ENCODE measurements at places on chromosomes 2 and 18.

DNA sequence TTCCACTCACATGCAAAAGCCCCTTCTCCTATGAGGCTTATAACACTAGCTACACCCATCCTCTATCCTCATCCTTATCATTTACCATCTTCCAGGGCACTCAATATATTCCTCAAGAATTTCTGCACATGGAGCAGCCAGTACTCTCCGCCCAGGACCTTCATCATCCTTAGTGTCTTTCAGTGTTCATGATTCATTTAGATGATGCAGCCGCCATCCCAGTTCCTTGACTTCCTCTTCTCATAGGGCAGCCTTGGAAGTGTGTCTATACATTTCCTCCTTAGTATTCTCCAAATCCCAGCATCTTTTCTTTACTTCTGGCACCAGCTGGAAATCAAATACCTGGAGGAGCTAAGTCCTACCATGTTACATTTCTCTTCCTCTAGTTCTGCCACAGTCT, 3.0 kb upstream of the ITSN2 start:
- DNase-seq, result no peak

DNA sequence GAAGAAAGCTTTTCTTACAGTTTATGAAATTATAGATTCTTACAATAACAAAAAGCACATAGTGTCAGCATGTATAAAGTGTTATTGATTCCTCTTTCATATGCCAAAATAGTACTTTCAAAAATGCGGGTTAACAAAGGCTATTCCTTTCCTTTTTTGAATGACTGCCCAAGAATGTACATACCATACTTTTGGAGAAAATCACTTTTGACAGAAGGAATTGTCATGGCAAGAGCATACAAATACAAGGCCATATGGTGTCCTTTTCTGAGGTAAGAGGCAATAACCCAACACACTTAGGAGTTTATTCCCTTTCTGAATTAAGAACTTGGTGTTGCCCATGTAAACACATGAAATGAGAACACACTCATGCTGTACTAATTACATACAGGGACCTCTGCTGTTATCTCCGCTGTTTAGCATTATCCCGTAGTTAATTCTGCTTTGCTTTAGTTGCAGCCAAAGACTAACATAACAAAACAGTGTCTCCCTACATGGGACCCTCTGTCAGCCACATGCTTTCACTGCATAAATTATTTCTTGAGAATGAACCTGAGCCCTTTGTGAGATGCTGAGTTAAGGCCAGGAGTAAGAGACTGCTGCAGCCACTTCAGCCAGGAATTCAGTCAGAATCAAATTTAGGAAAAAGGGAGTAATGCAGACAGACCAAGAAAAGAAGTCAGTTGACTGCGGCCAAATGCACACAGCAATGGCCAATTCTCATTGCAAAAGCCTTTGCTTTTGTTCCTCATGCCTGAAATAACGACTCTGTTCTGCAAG, 67.0 kb downstream of the CDH2 start:
- DNase-seq, result no peak

DNA sequence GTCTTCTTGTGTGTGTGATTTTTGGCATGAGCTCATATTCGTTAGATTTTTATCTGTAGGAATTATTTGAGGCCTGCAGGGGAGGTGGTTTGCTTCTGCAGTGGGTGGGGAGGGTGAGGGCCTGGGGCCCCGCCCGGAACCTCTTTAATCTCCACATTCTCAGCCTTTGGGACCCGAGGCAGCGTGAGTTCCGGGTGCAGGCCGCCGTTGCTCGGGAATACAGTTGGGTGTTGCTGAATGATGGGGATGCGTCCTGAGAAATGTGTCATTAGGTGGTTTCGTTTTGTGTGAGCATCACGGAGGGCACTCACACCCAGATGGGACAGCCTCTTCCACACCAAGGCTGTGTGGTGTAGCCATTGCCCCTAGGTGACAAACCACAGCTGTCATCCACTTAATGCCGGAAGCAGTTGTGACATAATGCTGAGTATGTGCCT, 13.7 kb upstream of the GAL3ST2 start:
- no peak for DNase-seq

DNA sequence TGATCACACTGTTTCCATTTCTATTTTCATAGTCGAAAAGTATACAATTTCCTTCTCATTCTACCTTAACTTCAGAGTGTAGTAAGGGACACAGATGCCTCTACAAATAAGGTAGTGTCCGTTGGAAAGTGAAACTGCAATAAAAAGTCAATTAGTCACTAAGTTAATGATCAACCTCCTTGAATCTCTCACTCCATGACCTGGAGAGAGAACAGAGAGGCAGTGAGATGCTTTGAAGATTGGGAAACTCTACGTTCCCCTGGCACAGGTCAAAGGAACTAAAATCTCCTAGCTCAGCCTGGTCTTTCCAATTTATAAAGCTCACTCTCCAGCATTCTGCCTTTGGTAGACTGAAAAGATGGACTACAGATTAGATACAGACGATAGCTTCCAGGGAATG, 153.8 kb upstream of the ACAA2 start:
- no peak for DNase-seq

DNA sequence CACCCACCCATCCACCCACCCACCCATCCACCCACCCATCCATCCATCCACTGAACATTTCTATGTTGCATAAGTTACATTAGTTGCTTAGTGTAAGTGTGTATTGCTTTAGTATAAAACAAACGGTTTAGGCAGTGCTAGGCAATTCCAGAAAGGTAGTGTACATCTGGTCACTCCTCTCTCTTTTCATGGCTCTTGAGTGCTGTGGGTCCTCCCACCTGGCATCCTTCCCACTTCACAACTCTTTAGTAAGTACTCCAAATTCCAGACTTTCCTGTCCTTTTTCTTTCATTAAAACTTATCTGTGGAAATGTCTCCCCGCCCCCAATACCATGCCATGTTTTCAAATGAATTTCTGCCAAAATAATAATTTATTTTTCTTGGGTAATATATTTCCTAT, 122.5 kb downstream of the PLEKHM3 start:
- DNase-seq, result no peak

DNA sequence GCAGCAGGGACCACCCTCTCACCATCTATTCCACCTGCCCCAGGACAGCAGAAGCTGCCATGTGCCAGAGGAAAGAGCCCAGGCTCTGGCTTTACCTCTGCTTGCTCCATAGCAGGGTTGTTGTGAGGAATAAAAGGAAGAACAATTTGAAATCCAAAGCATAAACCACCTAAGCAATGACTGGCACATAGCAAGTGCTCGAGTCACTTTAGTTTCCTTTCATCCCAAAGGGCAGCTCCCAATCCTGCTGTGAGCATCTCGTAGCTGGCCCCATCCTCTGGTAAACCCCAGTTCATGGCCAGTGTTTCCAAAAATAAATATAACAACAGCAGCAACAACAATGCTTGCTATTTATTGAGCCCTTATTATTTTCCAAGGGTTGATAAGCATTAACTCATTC, 923.5 kb downstream of the EPHA4 start:
- DNase-seq, result no peak

DNA sequence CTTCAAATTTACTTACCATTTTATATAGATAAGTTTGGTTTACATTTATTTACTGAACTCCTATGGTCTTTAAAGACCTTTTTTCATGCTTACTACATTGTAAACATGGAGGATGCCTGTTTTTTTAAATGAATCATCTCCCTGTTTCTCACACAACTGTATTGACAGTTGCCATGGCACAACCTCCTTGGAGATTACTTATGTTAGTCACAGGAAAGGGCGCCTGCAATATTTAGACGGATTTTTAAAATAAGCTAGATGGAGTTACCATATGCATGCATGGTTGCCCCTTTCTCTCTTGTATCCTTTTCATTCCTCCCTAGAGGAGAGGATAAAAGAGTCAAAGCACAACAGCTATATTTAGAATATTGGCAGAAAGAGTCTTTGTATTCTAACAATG, 34.8 kb upstream of the CCDC102B start:
- no peak for DNase-seq

GRCh38 chr2:102664471-102664909, 45.1 kb downstream of the SLC9A2 start:
- no peak for DNase-seq

- DNase-seq, result peak; percentile 18
Measured at GRCh38 chr2:40470822-40471813, 19.2 kb upstream of the SLC8A1 start.

DNA sequence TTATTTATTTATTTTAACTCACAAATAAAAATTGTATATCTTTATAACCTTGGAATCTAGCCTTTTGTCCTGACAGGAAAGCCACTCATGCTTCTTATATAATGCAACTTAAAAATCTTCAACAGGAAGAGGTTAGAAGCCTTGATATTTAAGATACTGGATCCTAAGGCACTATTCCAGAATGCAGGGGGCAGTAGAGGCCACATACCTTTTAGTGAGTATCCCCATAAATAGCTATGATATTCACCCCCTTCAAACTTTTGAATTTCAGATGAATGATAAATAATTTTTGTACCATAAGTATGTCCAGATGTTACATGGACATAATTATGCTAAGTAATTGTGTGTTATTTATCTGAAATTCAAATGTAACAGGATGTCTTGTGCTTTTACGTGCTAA, 592.7 kb upstream of the VRK2 start:
- no peak for DNase-seq

DNA sequence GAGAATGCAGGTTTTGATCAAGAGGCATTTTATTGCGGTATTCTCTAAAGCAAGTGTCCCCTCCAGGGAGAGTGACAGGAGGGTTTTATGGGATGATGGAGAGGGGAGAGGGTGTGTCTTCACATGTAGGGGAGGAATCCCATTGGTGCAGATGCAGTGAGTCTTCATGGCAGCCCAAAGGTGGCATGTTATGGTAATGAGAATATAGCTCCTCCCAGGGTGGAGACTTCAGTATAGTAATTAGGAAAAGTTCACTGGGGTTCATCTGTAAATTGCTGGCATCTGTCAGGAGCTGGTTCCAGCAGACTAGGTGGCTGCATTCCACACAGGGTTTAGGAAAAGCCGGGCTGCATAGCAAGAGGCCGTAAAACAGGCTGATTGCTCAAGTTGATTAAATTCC, 230.7 kb upstream of the CCDC68 start:
- DNase-seq, result no peak

- no peak for DNase-seq
Measured at GRCh38 chr18:6943143-6943542, 174.5 kb downstream of the LAMA1 start.

- DNase-seq, result no peak
Measured at GRCh38 chr2:21277068-21278056, 153.6 kb downstream of the TDRD15 start.

DNA sequence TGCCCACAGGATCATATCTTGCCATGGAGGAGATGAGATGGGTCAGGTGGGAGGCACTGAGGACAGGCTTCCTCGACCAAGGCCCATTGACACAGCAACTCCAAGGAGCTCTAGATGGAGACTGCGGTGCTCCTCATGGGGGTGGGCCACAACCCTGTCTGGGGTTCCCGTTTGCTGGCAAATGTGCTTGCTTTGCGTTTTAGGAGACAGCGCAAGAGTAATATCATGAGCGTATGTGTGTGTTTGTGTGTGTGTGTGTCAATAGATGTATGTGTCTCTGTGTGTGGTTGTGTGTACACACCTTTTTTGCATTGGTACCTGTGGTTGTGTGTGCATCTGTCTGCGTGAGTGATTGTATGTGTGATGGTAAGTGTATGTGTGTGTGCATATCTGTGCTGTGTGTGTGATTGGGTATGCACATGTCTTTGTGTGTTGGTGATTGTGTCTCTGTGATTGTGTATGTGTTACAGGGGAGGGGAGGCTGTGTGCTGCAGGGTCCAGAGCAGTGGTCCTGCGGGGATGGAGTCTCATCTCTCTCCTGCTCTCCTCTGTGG, 4.4 kb downstream of the FBLN7 start:
- no peak for DNase-seq

DNA sequence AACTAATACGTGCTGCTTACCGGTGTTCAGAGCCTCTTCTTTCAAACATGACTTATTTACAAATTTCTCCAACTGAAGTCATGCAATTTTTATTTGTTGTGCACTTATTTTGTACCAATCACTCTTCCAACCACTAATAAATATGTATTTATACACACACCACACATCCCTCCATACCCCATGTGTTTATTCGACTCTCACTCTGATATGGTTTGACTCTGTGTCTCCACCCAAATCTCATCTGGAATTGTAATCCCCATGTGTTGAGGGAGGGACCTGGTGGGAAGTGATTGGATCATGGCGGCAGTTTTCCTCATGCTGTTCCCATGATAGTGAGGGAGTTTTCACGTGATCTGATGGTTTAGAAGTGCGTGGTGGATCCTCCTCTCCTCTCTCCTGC, 49.5 kb upstream of the ACYP2 start:
- no peak for DNase-seq

DNA sequence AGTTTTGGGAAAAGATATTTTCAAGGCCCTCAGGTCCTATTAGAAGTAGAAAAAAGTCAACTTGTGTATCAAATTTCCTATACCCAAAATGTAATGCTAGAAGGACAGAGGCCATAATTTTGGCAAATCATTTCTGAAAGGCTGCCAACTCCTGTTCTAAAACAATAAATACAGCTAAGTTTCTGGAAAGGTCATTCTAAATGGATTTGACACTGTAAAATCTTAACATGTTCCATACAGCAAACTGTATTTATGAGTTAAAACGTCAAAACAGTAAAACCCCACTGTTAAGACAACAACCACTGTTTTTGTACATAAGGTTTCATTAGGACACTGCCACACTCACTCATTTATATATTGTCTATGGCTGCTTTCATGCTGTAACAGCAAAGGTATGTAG, 9.7 kb downstream of the FAM98A start:
- DNase-seq, result no peak

- DNase-seq, result no peak
Measured at GRCh38 chr2:239926587-239927232, 98.4 kb downstream of the NDUFA10 start.

- no peak for DNase-seq
Measured at GRCh38 chr18:21457179-21457535, 143.3 kb downstream of the ESCO1 start.

DNA sequence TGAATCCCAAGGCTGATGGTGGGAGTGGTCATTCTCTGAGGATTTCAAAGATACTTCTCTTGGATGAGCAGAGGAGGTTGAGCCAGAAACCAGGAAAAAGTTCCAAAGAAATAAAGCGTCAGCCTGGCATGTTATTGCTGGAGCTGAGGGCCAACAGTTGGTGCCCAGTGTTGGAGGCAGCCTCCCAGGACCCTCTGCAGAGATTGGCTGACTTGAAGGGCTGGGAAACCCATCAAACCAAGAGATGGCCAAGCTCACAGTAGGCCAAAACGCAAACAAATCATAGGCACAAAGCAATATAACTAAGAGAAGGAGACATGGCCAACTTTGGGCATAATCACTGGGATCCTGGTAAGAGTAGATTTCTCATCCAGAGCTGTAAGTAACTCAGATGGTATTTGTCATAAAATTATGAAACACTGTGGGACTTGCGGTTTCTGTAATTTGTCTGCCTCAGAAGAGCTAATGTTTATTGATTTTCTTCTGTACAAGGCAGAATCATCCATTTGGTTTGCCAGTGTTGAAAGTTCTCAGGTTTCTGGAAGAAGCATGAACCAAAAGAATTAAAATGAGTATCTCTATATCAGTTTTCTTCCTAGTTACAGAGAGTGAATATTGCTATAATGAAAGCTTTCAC, 108.3 kb downstream of the ATL2 start:
- no peak for DNase-seq

GRCh38 chr18:79105455-79105854, 36.3 kb downstream of the ATP9B start:
- DNase-seq, result no peak

- DNase-seq, result no peak
Measured at GRCh38 chr2:151842830-151843690, 14.8 kb upstream of the ARL5A start.

Measured in HEK293T (cell line).